Foreskin keratinocyte (primary cell): ENCODE measurements at places on chromosomes 13 and 19.

DNA sequence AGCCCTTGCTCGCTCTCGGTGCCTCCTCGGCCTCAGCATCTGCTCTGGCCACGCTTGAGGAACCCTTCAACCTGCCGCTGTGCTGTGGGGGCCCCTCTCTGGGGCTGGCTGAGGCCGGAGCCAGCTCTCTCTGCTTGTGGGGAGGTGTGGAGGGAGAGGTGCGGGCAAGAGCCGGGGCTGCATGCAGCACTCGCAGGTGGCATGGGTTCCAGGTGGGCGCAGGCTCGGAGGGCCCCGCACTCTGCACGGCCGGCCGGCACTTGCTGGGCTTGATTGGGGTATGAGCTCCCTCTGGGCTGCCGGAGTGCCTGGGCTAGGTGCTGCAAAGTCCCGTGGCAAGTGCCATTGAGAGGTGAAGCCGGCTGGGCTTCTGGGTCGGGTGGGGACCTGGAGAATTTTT lies 31.7 kb upstream of the RPL21 start:
- DNase-seq = no peak

GRCh38 chr19:2663920-2664571 lies 38.4 kb downstream of the GNG7 start:
- DNase-seq = no peak

GRCh38 chr19:46089432-46089831 lies 35.1 kb downstream of the IGFL3 start:
- DNase-seq = no peak

GRCh38 chr13:23871616-23872220 lies 17.5 kb downstream of the MIPEP start:
- DNase-seq = no peak

DNA sequence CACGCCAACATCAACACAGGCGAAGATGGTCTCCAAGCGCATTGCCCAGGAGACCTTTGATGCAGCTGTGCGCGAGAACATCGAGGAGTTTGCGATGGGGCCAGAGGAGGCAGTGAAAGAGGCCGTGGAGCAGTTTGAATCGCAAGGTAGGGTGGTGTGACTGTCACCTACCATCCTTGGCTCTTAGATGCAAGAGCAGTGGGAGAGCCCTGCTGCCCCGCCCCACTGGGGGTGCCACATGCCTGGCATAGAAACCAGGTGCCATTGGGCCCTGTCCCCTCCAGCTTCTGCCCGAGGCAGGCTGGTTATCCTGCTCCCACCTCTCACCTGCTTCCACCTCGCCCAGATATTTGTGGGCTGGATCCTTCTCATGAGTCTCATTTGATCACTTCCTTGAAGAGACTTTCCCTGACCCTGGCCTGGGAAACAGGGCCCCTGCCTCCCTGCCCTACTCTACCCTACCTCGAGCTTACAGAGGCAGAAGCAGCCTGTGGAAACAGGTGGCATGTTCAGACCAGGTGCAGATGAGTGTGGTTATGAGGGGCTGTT lies 9.4 kb downstream of the ARMC6 start:
- no peak for DNase-seq

GRCh38 chr19:45863840-45864628 lies at the start of gene FOXA3:
FOXA3 (plus strand) TSS chr19:45864326; CDS start chr19:45864457, 131 bp downstream.
- DNase-seq = no peak

GRCh38 chr19:31761281-31761913 lies 412.2 kb upstream of the TSHZ3 start:
- DNase-seq = no peak

GRCh38 chr13:88643233-88643632 lies 972.1 kb downstream of the SLITRK5 start:
- no peak for DNase-seq

- DNase-seq = no peak
Observed at GRCh38 chr19:38281811-38282566, 17.6 kb downstream of the SPINT2 start.

- DNase-seq = no peak
Observed at GRCh38 chr19:28472843-28473242, 740.1 kb downstream of the UQCRFS1 start.

DNA sequence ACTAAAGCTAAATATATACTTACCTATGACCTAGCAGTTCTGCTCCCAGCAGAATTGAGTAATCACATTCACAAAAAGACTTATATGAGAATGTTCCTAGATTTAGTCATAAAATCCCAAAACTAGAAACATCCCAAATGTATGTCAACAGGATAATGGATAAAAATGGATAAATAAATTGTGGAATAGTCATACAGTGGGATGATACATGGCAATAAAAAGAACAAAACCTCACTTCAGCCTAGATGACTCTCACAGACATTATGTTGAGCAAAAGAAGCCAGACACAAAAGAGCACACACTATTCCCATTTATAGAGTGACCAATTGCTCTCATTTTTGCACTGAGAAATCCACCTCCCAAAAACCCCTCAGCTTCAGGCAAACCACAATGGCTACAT lies 352.4 kb upstream of the HTR2A start:
- no peak for DNase-seq

DNA sequence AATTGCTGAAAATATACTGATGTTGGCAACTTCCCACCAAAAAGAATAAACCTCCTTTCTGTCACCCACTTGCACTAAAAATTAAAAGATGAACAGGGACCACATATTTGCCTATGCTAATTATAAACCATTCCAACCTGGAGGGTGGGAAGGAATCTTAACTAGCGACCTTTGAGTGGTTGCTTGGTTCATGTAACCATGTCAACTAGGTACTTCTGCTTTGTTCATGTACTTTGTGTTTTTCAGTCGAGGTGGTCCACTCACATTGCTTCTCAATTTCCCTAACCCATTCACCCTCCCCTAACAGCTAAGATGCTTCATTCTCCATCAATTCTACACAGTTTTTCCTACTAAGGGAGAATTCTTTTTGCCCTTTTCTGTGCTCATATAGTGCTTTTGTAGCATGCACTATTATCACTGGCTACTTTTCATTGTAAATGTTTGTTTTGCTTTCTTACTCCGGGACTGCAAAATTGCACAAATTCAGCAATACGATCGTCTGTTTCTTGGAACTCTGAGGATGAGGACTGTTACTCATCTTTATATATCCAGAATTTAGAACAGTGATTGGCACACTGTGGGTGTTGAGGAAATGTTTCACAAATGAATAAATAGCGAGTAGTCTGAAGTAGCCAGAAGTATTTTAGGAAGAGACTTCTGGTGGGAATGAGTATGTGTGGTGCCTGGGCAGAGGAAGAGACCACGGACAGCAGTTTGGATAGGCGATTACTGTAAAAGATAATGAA lies 187.5 kb downstream of the GPC6 start:
- no peak for DNase-seq

DNA sequence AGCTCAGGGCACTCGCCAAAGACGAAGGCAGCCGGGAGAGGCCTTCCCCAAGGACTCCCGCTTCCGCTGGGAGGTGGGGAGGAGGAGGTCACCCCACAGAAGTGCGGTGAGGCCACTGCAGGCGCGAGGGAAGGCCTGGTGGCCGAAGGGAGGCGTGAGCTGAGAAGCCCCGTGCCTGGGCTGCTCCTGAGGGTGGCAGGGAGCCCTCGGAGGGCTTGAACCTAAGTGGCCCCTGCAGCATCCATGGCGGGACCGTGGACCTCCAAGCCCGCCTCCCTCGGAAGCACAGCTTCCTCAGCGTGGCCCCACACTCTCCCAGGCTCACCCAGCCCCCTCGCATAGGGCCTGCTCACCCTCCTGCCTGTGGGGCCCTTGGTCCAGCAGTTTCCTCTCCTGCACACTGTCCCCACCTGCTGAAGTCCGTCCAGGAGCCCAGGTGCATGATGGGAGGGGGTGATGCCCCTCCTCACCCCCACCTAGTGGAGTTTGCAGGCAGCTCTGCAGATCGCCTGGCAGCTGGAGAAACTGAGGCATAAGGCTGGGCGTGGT lies 25.9 kb downstream of the EFNA2 start:
- no peak for DNase-seq

GRCh38 chr13:28218679-28219078 lies 80.3 kb downstream of the PAN3 start:
- no peak for DNase-seq

GRCh38 chr19:42498169-42498757 lies 30.0 kb downstream of the CEACAM1 start:
- DNase-seq = no peak

DNA sequence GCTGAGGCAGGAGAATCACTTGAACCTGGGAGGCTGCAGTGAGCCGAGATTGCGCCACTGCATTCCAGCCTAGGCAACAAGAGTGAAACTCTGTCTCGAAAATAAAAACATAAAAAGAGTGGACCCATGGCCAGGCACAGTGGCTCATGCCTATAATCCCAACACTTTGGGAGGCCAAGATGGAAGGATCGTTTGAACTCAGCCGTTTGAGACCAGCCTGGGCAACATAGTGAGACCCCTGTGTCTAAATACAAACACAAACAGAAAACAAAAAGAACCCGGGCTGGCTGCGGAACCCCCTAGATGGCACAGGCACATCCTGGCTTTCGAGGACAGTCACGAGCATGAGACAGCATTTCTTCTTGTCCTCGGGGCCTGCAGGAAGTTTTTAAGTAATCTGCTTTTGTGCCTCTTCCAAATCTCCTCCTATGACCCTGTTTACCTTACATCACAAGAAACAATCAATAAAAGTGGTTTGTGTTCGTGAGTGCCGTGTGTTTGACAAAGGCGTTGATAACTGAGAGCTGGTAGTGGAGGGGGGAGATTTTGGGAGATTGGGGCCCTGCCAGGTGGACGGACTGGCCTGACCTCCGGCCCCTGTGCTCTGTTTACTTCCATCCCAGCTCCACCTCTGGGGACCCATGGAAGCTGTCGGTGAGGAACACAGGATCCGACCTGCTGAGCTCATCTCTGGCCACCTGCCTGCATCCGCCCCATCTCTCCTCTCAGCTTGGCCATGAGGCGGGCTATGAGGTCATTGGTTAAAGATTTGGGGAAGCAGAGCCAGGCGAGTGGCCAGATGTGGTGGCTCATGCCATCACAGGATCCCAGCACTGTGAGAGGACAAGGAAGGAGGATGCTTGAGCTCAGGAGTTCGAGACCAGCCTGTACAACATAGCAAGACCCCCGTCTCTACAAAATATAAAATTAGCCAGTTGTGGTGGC lies 5.9 kb upstream of the GDF15 start:
- DNase-seq = peak; percentile 55

GRCh38 chr13:109642358-109642757 lies 144.0 kb downstream of the IRS2 start:
- DNase-seq = no peak

DNA sequence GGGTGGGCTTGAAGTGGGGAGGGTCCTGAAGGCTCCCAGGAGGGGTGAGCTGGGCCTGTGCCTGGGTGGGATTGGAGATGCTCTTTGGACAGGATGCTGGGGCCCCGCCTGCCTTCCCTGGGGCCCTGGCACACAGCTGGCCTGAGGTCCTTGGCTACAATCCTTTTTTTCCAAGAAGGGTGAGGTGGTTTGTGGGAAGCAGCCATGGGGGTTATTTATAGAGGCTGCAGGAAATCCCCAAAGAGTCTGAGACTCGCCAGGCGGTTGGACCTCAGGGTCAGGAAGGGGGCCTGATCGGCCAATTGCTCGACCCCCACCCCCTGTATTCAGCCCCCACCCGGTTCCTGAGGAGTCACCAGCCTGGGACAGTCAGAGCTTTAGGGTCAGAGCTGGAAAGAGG lies 10.0 kb downstream of the GTPBP3 start:
- no peak for DNase-seq

DNA sequence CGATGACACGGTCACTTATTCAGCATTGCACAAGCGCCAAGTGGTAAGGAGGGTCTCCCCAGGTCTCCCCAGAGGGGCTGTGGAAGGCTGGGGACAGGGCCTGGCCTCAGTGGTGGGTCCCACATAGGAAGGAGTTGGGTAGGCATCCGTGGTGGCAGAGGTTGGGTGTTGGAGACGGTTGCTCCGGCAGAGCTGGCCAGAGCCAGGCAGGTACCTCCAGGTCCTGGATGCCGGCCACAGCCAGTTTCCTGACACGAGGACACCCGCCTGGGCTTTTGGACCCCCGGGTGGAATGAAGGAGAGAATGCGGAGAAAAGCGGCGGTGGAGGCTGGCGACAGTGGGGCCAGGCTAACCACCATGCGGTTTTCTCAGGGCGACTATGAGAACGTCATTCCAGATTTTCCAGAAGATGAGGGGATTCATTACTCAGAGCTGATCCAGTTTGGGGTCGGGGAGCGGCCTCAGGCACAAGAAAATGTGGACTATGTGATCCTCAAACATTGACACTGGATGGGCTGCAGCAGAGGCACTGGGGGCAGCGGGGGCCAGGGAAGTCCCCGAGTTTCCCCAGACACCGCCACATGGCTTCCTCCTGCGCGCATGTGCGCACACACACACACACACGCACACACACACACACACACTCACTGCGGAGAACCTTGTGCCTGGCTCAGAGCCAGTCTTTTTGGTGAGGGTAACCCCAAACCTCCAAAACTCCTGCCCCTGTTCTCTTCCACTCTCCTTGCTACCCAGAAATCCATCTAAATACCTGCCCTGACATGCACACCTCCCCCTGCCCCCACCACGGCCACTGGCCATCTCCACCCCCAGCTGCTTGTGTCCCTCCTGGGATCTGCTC lies 1.3 kb upstream of the FFAR1 start:
- DNase-seq = no peak

DNA sequence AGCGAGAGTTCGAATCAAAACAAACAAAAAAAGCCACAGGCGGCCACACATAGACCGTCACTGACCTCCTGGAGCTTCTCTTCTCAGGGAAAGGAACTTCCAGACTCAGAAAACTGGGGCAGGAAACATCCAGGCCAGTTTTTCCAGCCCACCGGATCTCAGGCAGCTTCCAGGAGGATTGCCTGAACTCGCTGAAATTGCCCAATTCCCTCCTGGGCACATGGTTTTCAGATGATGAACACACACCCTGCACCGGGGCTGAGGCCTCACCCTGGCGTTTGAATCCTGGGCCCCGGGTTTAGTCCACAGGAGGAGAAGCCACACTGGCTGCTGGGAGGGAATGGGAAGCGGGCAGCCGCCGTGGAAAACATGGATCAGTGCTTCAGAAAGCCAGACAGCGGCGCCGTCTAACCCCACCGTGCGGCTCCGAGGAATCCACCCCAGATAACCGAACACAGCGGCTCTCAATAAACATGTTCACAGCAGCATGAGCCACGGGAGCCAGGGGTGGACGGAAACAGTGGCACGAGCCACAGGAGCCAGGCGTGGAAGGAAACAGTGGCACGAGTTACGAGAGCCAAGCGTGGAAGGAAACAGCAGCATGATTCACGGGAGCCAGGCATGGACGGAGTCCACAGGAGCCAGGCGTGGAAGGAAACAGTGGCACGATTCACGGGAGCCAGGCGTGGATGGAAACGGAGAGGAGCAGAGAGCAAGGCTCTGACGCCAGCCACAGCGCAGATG lies 18.2 kb upstream of the PTBP1 start:
- DNase-seq = peak; percentile 92

DNA sequence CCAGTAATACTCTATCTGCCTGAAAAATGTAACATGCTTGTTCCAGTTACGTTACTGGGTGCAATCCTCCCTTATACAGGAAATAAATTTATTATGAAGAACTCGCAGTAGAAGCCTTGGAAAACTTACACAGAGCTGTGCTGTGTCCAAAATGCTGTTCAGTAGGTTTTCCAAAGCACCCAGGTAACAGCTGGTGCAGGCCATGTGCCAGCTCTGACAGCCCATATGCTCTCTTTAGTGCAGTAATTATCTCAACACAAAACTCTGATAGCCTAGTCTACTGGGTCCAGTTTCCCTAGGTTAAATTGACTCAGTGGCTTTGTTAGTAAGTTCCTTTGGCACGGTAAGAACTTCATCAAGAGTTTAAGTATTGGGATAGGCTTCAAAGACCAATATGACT lies 120.7 kb upstream of the OBI1 start:
- DNase-seq = no peak
